ENCODE measurements at places on chromosomes 6 and 20.

- no peak for DNase-seq
Observed at GRCh38 chr6:33205191-33206026, 954 bp downstream of the HSD17B8 start.

DNA sequence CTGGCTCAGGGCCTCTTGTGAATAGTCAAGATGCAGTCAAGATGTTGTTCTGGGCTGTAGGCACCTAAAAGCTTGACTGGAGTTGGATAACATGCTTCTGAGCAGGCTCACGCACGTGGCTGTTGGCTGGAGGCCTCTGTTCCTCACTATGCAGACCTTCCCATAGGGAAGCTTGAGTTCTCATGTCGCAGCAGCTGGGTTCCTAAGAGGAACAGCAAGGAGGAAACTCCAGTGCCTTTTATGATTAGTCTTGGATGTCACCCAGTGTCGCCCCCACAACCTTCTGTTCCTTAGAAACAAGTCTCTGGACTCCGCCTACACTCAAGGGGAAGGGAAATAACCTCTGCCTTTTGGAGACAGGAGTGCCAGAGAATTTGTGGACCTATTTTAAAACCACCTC lies 210.7 kb downstream of the BCAS1 start:
- DNase-seq: no peak

DNA sequence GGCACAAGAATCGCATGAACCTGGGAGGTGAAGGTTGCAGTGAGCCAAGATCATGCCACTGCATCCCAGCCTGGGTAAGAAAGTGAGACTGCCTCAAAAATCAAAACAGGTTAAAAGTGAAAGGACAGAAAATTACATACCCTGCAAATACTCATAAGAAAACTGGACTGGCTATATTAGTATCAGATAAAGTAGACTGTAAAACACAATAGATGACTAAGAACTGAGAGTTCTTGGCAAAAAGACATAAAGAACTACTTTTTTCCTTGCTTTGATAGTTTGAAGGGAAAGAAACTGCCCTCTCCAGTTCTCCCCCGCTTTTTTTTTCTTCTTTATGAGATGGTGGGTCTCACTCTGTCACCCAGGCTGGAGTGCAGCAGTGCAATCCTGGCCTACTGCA lies 17.0 kb downstream of the SNX3 start:
- no peak for DNase-seq

DNA sequence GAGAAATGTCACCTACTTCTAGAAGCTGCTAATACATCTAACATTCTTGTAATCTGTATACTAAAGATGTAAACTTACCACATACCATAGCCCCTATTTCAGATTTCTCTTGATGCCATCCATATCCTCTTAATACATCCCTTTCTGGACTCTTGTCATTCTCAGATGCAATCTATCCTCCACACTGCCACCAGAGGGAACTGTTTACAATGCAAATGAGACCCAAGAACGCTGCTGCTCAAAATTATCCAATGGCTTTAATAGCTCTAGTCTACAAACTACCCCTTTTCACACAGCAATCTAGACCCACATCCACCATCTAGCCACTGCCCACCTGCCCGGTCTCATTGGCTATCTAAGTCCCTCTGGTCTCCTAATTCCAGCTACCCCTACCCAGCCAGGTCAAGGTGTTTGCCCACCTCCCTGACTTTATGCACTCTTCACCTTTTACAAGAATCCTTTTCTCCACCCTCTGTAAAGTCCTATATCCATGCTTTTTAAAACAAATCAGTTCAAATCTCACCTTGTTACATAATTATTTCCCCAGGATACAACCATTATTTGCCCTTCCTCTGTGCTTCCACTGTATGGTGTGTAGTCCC lies 14.8 kb downstream of the FAXC start:
- no peak for DNase-seq

DNA sequence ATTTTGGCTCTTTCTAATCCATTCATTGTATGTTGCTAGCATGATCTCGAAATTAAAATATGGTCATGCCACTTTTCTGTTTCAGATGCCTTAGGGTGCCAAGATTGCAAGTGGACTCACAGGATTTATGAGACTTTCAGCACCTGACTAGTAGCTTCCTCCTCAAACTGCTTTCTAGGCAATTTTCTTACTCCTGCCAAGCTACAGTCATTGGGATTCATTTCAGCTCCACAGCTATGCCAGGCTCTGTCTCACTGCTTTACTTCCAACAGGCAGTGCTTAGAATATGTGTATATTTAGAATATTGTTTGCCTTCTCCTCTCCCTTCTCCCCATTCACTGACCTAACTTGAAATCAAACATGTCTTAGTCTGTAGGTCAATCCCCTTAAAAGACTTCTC lies 681.4 kb downstream of the TENT5A start:
- no peak for DNase-seq

DNA sequence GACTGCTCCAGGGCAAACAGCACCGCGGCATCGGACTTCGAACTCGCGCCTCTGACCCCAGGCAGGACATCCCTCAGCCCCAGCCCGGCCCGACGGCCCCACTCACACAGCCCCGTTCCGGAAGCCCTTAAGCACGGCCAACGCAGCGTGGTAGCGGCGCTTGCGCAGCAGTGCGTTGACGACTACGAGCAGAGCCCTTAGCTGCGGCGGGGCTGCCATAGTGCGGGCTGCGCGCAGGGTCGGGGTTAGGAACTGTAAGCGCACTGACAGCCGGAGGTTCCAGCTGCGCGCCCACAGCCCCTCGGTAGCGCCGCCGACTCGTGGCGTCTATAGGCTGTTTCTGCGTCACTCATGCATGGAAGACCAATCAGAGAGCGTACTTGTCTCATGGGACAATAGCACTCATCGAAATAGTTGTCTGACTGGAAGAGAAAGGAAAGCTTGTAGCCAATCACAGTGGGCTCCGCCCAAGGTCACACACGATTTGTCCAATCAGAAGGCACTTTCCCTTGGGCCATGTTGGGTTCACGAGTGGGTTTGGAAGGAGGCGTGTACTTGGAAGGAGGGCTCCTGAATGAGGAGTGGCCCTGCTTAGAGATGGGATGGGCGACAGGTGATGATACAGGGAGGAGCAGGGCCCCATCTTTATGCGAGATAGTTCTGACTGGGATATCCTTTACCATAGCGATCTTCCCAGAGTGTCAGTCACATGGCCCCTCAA lies at the start of gene PXMP4:
TSS of gene PXMP4 (minus strand) at position 322 of the 721 bp plus-strand sequence. CDS start at position 219, 103 bp downstream.
- DNase-seq: peak; percentile 85

DNA sequence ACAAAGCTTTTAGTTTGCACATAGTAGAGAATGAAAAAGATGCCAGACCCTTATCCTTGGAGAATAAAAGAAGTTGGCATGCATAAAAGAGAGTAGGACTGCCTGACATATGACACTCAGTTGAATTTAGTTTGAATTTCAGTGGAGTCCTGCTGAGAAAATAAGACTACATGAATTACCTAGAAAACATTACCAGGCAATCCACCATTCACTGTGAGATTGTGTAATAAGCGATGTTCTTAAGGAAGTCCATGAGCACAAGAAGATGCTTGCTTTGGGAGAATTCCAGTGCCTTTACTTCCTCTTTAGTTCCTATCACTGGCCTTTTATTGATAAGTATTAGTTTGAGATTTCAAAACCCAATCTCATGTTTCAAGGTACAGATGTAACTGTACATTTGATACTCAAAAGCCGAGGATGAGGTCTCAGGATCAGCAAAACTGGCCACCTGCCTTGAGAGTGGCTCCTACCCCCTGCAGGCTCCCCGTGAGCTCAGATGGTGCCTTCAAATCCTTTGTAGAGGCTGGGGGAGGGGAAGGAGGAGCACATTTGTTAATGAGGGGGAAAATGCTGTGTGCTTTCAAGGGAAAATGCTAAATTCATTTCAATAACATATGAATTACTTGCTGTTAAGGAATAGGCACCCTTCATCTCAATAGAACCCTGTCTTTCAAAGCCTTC lies 11.2 kb upstream of the UNC93A start:
- no peak for DNase-seq

DNA sequence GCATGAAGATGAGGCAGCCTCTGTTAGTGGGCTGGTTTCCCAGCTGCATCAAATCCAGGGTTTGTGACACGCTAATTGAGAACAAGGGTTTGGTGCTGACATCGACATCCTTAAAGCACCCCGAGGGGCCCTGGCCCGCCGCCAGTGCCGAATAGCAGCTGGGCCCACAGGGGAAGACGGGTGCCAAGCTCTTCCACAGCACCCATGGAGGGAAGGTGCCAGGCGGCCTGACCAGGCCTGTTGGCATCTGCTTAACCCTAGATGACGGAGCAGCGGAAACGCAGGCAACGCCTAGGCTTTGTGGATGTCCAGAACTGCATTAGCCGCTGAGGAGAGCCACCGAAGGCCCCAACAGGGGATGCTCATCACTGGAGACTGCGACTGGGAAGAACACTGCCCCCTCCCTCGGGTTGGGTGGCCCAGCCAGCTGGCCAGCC lies 16.0 kb downstream of the UQCC2 start:
- DNase-seq: no peak

- DNase-seq: no peak
Observed at GRCh38 chr20:36269507-36269906, 33.2 kb downstream of the AAR2 start.

DNA sequence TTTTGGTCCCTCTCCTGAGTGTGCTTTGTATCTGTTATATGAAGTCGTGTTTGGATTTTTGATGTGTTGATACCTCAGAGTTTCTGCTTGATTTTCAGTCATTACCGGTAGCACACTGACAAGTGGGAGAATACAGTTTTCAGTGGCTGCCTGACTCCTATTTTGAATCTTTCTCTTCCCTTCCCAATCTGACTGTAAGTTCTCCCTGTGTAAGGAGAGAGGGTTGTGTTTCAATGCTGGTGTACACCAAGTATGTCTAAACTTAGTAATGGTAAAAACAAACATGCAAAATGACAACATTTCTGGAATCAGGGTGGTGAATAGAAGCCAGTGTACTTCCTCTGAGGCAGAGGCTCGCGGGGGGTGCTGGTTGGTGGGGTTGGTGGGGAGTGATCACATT lies 103.4 kb downstream of the HIVEP1 start:
- DNase-seq: no peak

GRCh38 chr6:24897186-24897585 lies 38.6 kb downstream of the RIPOR2 start:
- DNase-seq: no peak

DNA sequence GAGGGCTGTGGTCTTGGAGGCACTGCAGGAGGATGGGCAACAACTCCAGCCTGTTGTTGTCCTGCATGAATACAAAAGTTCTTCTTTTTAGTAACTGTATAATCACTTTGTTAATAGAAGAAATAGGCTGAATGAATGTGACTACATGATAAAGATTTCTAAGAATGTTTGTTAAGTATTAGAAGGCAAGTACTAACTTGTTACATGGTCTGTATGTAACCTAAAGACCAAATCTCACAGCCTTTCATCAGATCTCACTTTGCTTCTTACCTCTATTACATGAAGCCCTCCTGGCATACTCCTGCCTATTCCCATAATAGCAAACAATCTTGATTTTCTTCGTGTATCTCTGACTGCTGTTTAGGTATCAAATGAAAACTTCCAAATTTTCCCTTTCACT lies 73.4 kb downstream of the REPS1 start:
- no peak for DNase-seq

DNA sequence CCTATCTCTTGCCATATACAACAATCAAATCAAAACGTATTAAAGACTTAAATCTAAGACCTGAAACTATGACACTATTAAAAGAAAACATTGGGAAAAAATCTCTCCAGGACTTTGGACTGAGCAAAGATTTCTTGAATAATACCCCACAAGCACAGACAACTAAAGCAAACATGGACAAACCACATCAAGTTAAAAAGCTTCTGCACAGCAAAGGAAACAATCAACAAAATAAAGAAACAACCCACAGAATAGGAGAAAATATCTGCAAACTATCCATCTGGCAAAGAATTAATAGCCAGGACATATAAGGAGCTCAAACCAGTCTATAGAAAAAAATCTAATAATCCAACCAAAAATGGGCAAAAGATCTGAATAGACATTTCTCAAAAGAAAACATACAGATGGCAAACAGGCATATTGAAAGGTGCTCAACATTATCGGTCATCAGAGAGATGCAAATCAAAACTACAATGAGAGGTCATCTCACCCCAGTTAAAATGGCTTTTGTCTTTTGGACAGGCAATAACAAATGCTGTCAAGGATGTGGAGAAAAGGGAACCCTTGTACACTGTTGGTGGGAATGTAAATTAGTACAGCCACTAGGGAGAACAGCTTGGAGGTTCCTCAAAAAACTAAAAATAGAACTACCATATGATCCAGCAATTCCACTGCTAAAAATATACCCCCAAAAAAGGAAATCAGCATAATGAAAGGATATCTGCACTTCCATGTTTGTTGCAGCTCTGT lies 76.2 kb downstream of the SNX5 start:
- DNase-seq: no peak
